Muscle of leg (tissue), 16 donors: ENCODE measurements at places on chromosomes 3 and 15. TPM values are rescaled to one million over a fixed set of nuclear protein-coding genes. Genes with fewer than 3 reads are reported as not detected.

DNA sequence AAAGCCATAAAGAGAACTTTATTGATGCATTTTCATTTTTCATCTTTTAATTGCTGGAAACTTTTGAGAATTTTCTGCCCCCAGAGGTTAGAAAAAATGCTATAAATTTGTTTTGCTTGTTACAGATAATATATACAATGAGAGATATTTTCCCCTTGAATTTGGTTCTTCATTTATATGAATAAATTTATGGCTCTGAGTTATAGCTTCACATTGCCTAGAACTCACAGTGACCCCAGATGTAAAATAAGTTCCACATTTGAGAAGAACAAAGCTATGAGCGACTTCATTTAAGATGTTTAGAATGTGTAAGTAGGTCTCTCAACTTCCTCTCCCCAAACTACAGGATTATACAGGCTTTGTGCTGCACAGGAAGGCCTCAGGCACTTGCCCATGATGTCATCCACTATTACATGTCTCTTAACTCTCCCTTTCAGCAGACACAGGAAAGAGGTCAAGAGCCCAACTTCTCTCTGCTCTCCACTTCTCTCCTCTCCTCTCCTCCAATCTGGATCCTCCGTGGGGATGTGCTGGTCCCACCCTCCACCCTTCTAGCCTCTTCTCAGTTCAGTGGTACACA is 92.8 kb downstream of the DUT start:
- no peak for DNase-seq

GRCh38 chr15:98778960-98779359 is 130.6 kb downstream of the IGF1R start:
- DNase-seq = no peak

DNA sequence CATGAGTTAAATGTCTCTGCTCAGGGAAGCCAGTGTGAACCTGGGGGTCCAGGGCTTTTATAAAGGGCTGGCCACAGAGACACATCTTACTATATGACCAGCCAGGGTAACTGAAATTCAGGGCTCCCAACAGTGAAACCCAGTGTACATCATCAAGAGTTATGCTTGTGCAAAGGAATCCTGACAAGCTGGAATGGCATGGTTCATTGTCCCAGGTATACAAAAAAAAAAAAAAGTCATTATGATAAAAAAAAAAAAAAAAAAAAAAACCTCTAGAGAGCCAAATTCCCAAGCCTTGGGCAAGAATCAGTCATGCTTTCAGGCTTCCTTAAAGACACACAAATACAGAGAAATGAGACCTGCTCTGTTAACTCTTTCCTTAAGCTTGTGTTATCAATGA is 452.0 kb downstream of the GABRG3 start:
- DNase-seq = no peak

The CD96 gene
- total RNA-seq = 0.22 TPM

The MYL3 gene
- total RNA-seq = 107 TPM
